Karpas-422 (cell line): ENCODE measurements at places on chromosomes 6 and 20. TPM values are rescaled to one million over a fixed set of nuclear protein-coding genes. Genes with fewer than 3 reads are reported as not detected.

The WFDC12 gene
- total RNA-seq: not detected in 2 replicates

The DPPA5 gene
- not detected in 2 replicates for total RNA-seq

The SPATA2 gene
- total RNA-seq: 3.1 and 3.5 TPM in 2 replicates

The FAM83D gene
- 14.4 and 21.8 TPM in 2 replicates for total RNA-seq

The WASF1 gene
- 9.0 and 18.0 TPM in 2 replicates for total RNA-seq

The TRIM31 gene
- not detected in 2 replicates for total RNA-seq

The WFDC5 gene
- total RNA-seq: not detected in 2 replicates

The OPRM1 gene
- not detected in 2 replicates for total RNA-seq

The VWA7 gene
- 0.29 and 0.34 TPM in 2 replicates for total RNA-seq

The SEL1L2 gene
- not detected in 2 replicates for total RNA-seq

The ELOVL5 gene
- 37.9 and 82.7 TPM in 2 replicates for total RNA-seq

DNA sequence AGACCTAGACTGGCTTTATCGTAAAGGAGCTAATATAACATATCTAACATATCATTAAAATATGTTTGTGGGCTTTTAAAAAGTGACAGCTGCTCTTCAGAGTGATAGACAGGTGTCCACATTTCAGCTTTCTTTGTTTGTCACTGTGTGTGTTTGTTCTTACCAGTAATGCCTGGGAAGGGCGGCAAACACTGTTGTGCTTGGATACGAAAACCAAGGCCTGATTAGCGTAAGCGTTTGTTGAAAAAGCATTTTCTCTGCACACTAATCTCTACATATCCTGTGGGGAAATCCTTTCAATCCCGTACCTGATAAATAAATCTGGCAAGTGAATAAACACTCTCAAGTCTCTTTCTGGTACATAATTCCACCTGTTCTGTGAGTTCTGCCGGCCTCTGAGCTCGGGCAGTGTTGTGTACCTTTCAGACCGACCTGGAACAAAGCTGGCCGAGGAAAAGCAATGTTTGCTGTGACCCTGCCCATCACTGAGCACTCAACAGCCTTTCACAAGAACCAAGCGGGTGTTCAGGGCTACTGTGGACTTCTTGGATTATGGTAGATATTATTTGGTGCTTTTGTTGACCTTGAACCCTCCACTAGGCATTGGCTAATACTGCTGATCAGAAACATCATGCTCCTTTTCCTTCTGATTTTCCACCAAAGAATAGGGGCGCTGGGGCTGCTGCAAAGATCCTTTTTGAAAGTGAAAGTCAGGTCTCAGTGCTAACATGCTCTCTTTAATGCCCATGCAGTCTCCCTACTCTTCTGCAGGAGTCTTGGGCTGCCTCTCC is 100.4 kb downstream of the CD83 start:
- H3K4me1 ChIP-seq: no peaks in the 10 kb centered on the region
- no peak overlapping the region for H3K4me3 ChIP-seq
- no peak for DNase-seq
- no peaks in the 10 kb centered on the region for H3K27me3 ChIP-seq

- H3K27me3 ChIP-seq: no peaks in the 10 kb centered on the region
- no peak overlapping the region for H3K27ac ChIP-seq
- peaks cover 17% of the 10 kb centered on the region for H3K4me1 ChIP-seq
- no peak overlapping the region for H3K4me3 ChIP-seq
These were observed 20.8 kb upstream of the SLCO4A1 start for GRCh38 chr20:62621251-62622110.

GRCh38 chr6:1616701-1617463 is 7.2 kb downstream of the FOXC1 start:
- H3K27me3 ChIP-seq: no peaks in the 10 kb centered on the region
- no peaks in the 10 kb centered on the region for H3K4me1 ChIP-seq
- no peak for DNase-seq
- no peak overlapping the region for H3K4me3 ChIP-seq
- no peaks in the 10 kb centered on the region for H3K36me3 ChIP-seq

GRCh38 chr6:33761581-33761921 is 14.8 kb upstream of the IP6K3 start:
- no peak overlapping the region for H3K27ac ChIP-seq
- H3K4me3 ChIP-seq: no peak overlapping the region
- no peaks in the 10 kb centered on the region for H3K4me1 ChIP-seq
- no peaks in the 10 kb centered on the region for H3K27me3 ChIP-seq

DNA sequence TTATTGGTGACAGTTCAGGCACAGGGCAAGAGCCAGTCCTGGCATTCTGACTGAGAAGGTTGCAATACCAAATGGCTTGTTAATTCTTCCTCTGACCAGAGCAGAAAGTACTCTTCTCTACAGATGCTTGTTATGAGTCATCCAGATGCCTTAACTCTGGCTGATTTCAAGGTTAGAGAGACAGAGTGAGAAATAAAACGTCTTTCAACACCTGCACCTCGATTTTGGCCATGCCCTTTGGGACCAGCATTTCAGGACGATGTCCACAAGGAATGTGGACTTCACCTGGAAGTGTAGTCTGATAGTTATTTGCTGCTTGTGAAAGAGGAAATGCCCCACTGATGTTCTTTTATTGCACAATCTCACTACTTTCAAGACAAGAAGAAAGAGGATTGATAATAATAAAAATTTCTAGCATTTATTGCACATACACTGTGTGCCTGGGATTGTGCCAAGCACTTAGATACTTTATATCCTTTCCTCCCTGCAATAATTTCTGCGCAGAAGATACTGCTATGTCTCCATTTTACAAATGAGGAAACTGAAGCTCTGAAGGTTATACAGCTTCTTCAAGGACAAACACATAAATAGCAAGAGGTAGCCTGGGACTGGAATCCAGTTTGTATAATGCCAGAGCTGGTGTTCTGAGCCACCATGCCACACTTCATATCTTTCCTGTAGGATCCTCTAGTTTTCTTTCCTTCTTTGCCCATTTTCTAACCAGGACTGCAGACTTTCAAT is 33.5 kb upstream of the MCM3 start:
- H3K27me3 ChIP-seq: no peaks in the 10 kb centered on the region
- DNase-seq: no peak
- H3K27ac ChIP-seq: no peak overlapping the region

- H3K4me1 ChIP-seq: peaks cover 10% of the 10 kb centered on the region
- no peaks in the 10 kb centered on the region for H3K36me3 ChIP-seq
- H3K4me3 ChIP-seq: no peak overlapping the region
- DNase-seq: no peak
- H3K27me3 ChIP-seq: no peaks in the 10 kb centered on the region
These were observed 8.7 kb downstream of the ANKS1A start for GRCh38 chr6:34897716-34898115.

GRCh38 chr6:146583966-146584365 is 14.8 kb upstream of the ADGB start:
- H3K36me3 ChIP-seq: no peaks in the 10 kb centered on the region
- H3K4me3 ChIP-seq: no peak overlapping the region
- no peak overlapping the region for H3K27ac ChIP-seq
- no peaks in the 10 kb centered on the region for H3K4me1 ChIP-seq

DNA sequence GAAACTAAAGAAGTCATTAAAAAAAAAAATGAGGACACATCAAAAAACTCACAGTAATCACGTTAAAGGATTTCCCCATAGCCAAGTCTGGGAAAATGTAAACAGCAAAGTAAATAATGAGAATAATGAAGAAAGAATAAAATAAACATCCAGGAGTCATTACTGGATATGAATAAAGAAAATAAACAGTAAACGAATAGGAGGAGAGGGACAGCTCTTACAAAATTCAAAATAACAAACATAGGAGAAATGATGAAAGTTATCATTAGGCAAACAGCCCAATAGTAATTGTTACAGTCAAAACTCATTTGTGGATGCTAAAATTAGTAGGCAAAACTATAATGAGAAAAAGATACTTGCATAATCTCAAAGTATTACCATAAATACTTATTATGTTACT is 8.0 kb upstream of the UBD start:
- DNase-seq: no peak
- H3K27ac ChIP-seq: no peak overlapping the region
- no peak overlapping the region for H3K4me3 ChIP-seq
- H3K36me3 ChIP-seq: no peaks in the 10 kb centered on the region
- H3K27me3 ChIP-seq: no peaks in the 10 kb centered on the region

GRCh38 chr20:4809707-4810106 is 88.0 kb downstream of the PRND start:
- no peak for DNase-seq
- H3K4me3 ChIP-seq: peak overlapping the region; percentile 44; the same call in 1 of the 2 replicates
- peak overlapping the region; percentile 99 for H3K27ac ChIP-seq
- no peaks in the 10 kb centered on the region for H3K27me3 ChIP-seq

DNA sequence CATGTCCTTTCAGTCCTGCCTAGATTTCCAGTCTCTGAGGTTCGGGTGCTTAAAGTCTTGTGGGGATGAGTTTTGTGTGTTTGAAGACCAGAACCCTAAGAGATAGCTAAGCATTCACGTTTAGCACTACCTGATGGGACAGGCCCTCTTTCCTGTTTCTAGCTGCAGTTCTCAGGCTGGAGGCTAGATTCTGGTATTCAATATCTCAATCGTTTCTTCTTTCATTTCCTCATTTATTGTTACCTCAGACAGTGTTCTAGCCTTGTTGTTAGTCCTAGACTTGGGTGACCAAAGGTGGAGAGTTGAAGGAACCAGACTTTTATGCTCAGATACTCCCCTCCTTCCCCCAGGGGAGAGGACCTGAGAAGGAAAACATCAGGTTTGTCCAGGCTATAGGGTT is 16.8 kb downstream of the CEP250 start:
- H3K27ac ChIP-seq: peak overlapping the region; percentile 19
- H3K36me3 ChIP-seq: peaks cover 16% of the 10 kb centered on the region; the same call in 1 of the 2 replicates
- DNase-seq: no peak
- peaks cover 34% of the 10 kb centered on the region for H3K4me1 ChIP-seq
- H3K27me3 ChIP-seq: no peaks in the 10 kb centered on the region

GRCh38 chr6:108497883-108498282 is 62.8 kb upstream of the FOXO3 start:
- H3K27me3 ChIP-seq: no peaks in the 10 kb centered on the region
- peak; percentile 84 for DNase-seq
- H3K36me3 ChIP-seq: no peaks in the 10 kb centered on the region
- no peaks in the 10 kb centered on the region for H3K4me1 ChIP-seq
- no peak overlapping the region for H3K27ac ChIP-seq
- no peak overlapping the region for H3K4me3 ChIP-seq

DNA sequence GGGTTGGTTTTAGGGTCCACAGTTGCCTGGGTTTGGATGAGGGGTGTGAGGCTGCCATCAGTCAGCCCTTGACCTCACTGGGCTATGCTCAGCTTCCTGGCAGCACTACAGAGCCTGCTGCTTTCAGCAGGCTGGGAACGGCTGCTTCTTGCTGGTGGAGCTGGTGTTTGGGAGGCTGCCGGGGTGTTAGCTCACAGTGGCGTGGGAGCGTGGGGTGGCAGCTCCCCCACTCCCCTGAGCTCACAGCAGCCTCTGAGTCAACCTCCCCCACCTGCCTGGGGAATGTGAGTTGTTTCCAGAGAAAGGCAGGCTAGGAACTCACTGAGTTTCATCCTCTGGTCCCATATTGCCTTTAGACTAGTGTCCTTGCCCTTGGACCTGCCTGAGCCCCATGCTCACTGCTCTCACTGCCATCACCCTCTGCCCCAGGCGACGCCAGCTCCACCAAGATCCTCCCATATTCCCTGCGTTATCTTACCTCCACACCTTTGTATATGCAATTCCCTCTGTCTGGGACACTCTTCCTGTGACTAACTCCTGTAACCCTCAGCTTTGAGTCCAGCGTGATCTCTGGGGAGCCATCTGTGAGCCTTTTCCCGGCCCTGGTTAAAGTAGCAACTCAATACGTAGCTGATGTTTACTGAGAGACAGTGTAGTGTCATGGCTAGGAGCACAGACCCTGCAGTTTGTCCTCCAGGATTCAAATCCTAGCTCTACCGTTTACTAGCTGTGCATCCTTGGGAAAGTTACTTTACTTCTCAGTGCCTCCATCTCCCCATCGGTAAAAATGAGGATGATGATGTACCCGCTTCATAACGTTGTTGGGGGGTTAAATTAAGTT is 34.8 kb downstream of the PPP1R16B start:
- H3K27me3 ChIP-seq: no peaks in the 10 kb centered on the region
- no peak overlapping the region for H3K4me3 ChIP-seq
- H3K4me1 ChIP-seq: peaks cover 18% of the 10 kb centered on the region
- H3K36me3 ChIP-seq: no peaks in the 10 kb centered on the region

DNA sequence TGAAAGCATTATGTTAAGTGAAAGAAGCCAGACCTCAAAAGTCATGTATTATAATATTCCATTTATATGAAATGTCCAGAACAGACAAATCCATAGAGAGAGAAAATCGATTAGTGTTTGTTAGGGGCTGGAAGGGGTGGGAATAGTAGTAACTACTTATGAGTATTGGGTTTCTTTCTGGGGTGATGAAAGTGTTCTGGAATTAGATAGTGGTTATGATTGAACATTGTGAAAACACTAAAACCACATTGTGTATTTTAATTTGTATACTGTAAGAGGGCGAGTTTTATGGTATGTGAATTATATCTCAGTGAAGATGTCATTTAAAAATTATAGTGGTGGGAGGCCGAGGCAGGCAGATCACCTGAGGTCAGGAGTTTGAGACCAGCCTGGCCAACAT is 52.0 kb upstream of the KIF13A start:
- DNase-seq: no peak
- no peak overlapping the region for H3K27ac ChIP-seq
- H3K4me1 ChIP-seq: peaks cover 6% of the 10 kb centered on the region; the same call in 1 of the 2 replicates
- no peaks in the 10 kb centered on the region for H3K27me3 ChIP-seq
- H3K36me3 ChIP-seq: no peaks in the 10 kb centered on the region

DNA sequence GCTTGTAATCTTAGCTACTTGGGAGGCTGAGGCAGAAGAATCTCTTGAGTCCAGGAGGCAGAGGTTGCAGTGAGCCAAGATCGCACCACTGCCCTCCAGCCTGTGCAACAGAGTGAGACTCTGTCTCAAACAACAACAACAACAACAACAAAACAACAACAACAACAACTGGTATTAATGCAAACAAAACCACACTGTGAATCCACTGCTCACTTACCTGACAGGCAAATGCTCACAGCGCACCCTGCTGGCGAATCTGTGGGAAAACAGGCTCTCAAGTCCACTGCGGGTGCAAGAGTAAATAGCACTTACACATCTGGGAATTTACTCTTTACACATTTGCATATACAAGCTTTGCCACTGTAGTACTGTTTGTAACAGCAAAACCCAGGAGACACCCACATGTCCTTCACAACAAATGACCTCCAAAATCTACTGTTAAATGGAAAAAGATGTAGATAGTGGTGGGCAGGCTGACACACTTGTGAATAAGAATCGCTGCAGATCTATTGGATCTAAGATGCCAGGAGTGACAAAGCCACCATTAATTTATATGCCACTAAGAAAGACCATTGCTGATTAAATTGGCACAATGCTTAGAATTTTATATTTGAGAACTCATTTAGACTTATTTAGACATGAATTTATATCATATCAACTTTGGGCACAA is 29.3 kb downstream of the NSFL1C start:
- no peak overlapping the region for H3K27ac ChIP-seq
- no peak overlapping the region for H3K4me3 ChIP-seq
- no peaks in the 10 kb centered on the region for H3K36me3 ChIP-seq

DNA sequence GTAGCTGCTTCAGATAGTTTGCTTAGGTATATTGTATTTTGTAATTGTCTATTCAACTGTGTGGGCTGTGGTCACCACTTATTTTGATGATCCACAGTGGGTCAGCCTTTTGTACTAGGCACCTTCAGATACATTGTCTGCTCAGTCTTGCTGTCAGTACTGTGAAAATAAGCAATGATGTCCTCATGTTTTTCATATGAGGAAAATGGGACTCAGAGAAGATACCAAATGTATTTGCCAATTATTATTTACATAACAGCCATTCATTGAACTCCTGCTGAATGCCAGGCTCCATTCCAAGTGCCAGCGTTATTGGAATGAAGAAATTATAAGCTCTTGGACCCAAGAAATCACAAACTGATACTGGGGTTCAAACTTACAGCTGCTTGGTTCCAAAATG is 28.6 kb downstream of the MAPK14 start:
- no peak overlapping the region for H3K4me3 ChIP-seq
- H3K4me1 ChIP-seq: peaks cover 7% of the 10 kb centered on the region; the same call in 1 of the 2 replicates
- no peak for DNase-seq
- no peak overlapping the region for H3K27ac ChIP-seq
- H3K27me3 ChIP-seq: no peaks in the 10 kb centered on the region
- H3K36me3 ChIP-seq: peaks cover 14% of the 10 kb centered on the region; the same call in 1 of the 2 replicates
